Calu3 (cell line): ENCODE measurements at places on chromosomes 13 and 19. TPM values are rescaled to one million over a fixed set of nuclear protein-coding genes. Genes with fewer than 3 reads are reported as not detected.

Gene TMEM59L
- total RNA-seq: 0.71 TPM in 1 of 2 replicates, not detected in the other

Gene KCNK6
- total RNA-seq: 3.6 and 4.2 TPM in 2 replicates

Gene INSL3
- total RNA-seq: not detected in 2 replicates

Gene C19orf33
- 189 and 234 TPM in 2 replicates for total RNA-seq

Gene USHBP1
- 0.10 and 0.26 TPM in 2 replicates for total RNA-seq

Gene ALOX5AP
- not detected in 2 replicates for total RNA-seq
